ENCODE measurements at places on chromosomes 4 and X. TPM values are rescaled to one million over a fixed set of nuclear protein-coding genes. Genes with fewer than 3 reads are reported as not detected.
A peak's percentile ranks its signal among the peaks of the same experiment; 100 is the strongest.

The RAB9A gene
- total RNA-seq, result 14.7 TPM

The ADH1B gene
- not detected for total RNA-seq

- H3K4me3 ChIP-seq, result no peak overlapping the region
- DNase-seq, result peak; percentile 49
- H3K27me3 ChIP-seq, result no peaks in the 10 kb centered on the region
- peaks cover under 1% of the 10 kb centered on the region for H3K36me3 ChIP-seq
- H3K27ac ChIP-seq, result no peak overlapping the region
Measured at GRCh38 chrX:112642349-112642748, 37.4 kb downstream of the LHFPL1 start.

DNA sequence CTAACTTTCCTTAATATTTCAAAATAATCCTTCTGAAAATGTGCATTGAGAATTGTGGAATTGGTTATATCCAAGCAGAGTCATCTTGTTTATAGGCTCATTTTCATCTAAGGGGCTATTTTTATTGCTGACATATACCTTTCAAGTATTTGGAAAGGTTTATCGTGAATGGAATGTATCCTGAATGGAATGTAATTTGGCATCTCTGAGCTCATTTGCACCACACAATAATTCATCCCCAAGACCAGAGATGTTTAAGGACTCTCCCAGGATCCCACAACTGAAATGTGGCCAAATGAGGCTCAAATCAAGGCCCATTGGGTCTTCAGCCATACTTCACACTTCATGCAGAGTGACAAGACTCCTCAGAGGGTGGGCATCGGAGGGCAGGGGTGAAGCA lies 7.5 kb upstream of the SETD7 start:
- H3K4me3 ChIP-seq, result no peak overlapping the region
- no peaks in the 10 kb centered on the region for H3K36me3 ChIP-seq
- no peak for DNase-seq
- peaks cover 13% of the 10 kb centered on the region for H3K27me3 ChIP-seq

DNA sequence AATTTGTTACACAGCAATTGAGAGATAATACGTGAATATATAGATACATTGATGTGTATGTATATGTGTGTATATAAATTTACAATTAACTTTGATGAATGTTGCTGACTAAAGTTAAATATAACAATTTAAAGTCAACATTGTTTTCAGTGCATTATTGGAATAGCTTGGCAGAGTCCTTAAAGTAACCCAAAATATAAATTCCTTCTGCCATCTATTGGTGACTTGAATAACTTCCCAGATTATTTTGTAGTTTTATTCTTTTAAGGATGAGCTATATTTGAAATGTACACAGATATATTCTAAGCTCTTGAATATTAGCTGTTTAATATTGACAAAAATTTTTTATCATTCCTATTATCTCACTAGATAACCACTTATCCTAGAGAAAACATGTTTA lies 298.2 kb upstream of the FSTL5 start:
- no peaks in the 10 kb centered on the region for H3K36me3 ChIP-seq
- H3K4me3 ChIP-seq, result no peak overlapping the region
- H3K4me1 ChIP-seq, result no peaks in the 10 kb centered on the region
- no peak overlapping the region for H3K27ac ChIP-seq

The BEX5 gene
- 3.8 TPM for total RNA-seq

Data from neural crest cell (in vitro differentiated cells).